ENCODE measurements at places on chromosomes 11 and 22.

DNA sequence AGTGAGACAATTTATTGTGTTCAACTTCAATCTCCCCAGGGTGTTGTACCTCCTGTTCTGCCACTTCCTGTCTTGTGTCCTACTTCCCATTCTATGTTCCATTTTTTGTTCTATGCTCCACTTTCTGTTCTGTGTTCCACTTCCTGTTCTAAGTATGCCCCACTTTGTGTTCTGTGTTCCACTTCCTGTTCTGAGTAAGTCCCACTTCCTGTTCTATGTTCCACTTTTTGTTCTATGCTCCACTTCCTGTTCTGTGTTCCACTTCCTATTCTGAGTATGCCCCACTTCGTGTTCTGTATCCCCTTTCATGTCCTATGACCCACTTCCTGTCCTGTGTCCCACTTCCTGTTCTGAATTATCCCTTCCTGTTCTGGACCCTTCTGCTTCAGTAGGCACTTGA is 732.7 kb downstream of the TBC1D22A start:
- no peak for DNase-seq

DNA sequence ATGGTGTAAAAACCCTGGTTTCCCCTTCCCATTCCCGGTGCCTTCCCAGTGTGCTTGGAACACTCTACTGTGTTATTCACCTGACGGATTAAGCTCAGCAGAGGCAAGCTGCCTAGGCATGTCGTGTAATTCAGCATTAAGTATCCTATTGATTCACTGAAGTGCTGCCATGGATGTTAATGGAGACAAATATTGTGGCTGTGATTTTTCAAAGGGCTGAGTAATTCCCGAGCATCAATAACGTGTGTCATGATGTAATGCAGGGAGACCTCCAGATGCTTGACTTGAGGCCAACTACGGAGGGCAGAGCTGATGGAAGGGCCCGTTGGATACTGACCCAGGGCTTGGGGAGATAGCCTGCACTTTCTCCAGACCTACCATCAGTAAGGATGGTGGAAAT is 269.0 kb downstream of the ST3GAL4 start:
- DNase-seq = no peak

DNA sequence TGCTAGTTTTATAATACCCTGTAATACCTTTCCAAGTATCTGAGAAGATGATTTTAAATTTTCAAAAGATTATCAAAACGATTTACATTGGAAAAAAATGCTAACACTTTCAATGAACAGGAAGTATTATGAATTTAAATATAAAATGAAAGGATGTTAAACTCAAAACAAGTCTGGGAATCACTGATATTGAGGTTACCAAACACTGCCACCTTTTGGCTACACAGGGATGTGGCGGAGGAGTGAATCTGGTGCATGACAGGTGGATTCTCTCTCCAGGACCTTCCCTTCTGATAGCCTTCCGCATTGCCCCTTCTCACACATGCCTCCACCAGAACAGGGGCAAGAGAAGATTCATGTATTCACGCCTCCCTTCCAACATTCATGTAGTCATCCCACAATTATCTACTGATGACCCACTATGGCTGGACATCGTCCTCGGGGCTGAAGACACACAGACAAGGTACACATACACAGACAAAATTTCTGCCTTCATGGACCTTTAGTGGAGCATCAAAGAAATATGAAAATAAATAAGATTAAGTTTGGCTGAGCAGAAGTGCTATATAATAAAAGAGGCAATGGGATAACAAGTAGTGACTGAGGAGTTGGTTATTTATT is 34.7 kb downstream of the ATG16L2 start:
- peak; percentile 3 for DNase-seq

GRCh38 chr11:85062659-85063058 is 564.5 kb downstream of the DLG2 start:
- no peak for DNase-seq

DNA sequence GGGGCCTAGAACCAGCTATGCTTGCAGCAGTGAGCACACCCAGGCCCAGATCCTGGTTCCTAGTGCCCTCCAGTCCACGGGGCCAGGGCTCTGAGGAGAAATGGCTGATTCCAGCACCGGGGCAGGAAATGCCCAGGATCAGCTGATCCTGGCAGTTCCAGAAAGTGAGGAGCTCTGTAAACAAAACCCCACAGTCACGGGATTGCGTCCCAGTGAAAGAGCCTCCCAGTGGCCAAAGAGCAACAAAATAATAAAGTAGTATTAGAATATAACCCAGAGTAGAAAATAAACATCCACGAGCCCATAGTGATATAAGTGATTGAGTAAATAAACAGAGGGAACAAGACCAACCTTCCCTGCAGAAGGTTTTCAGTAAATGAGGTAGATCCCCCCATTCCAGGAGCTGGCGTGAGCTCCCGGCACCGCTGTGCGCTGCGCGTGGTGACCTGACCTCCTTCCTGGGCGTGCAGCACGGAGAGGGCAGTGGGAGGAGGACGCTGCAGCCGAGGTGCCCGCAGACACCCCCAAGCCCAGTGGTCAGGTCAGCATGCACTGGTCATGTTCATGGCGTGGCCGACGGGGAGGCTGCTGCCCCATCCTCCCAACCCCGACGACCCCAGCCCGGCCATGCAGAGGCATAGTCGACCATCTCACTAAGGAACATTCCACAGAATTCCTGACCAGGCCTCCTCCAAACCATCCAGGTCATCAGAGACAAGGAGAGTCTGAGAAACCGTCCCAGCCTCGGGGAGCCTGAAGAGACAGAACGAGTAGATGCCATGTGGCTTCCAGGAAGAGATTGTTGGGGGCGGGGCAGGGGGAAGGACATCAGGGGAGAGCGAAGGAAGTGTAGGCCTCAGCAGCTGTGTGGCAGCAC is 19.8 kb downstream of the PTDSS2 start:
- no peak for DNase-seq

GRCh38 chr11:84924154-84924692 is 702.9 kb downstream of the DLG2 start:
- DNase-seq = no peak

DNA sequence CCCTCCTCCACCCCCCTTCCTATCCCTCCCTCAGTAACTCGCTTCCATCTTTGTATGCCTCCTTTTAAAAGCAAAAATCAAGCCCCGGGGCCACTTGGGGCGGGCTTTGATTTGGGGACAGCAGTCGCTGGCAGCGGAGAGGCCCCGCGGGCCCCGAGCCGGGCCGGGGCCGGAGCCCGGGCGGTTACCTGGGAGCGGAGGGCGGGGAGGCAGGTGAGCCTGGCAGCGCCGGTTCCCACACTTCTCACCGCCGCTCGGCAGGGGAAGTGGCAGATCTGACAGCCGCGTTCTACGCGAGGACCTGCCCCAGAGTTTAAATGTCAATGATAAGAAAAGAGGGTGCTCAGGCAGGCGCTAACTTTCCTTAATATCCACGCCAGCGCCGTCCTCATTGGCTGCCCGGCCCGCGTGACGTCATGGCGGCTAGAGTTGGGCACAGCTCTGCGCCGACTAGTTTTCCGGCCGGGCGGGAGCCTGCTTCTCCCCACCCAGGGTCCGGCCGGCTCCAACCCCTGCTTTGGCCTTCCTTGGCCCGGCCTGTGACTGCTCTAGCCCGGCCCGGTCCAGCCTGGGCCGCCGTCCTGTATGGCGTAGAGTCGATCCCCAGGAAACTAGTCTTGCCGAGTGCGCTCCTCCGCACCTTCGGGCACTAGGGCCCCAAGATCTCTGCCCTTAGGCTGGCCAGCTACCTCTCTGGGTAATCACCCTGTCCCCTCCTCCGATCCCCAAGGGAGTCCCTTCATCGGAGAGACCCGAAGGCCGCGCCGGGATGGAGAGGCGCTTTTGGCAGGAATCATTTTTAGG is 6.7 kb upstream of the PAX6 start:
- DNase-seq = no peak

GRCh38 chr11:85989746-85990145 is 79.1 kb downstream of the PICALM start:
- no peak for DNase-seq

All from NCI-H446 (cell line).